NCI-H146 (cell line): ENCODE measurements at places on chromosomes 4 and X.

- no peak for DNase-seq
Measured at GRCh38 chrX:52504551-52504950, 8.9 kb downstream of the XAGE1A start.

DNA sequence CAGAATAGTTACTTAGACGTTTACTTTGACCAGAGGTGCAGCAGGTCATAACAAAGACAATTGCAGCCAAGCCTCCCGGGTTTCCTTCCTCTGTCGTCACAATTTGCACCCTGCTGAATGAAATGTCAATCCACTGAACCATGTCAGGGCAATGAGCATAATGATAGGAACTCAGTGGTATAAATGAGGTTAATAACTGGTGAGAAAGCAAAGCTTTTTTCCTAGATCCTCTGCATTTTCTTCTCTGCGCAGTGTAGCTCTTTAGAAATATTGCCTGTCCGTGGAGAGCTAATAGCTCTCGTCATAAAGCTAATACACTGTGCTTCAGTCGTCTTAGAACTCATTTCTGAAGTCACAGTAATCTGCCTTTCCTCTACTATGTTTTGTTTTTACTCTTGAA lies 1960.1 kb upstream of the ADGRL3 start:
- DNase-seq, result peak; percentile 15

GRCh38 chr4:621296-622070 lies 3.9 kb upstream of the PDE6B start:
- DNase-seq, result no peak

GRCh38 chr4:5963611-5964010 lies 54.6 kb downstream of the C4orf50 start:
- no peak for DNase-seq

DNA sequence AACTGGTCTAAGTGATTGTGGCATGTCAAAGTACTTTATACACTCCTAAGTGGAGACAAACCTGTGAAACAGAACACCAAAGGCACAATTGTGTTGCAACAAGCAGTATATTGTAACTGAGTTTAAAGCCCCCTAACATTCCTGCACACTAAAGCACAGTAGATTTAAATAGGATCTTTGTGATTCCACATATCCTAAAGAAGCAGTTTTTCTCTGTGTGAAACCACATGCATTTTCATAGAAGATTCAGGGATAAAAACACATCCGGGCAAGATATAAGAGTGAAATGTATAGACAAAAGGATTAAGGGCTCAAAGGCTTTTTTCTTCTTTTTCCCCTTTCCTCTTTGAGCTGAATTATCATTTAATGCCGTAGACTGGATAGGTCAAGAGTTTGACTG lies 82.2 kb downstream of the ANK2 start:
- DNase-seq, result no peak
